ENCODE measurements at places on chromosomes 5 and 9.

DNA sequence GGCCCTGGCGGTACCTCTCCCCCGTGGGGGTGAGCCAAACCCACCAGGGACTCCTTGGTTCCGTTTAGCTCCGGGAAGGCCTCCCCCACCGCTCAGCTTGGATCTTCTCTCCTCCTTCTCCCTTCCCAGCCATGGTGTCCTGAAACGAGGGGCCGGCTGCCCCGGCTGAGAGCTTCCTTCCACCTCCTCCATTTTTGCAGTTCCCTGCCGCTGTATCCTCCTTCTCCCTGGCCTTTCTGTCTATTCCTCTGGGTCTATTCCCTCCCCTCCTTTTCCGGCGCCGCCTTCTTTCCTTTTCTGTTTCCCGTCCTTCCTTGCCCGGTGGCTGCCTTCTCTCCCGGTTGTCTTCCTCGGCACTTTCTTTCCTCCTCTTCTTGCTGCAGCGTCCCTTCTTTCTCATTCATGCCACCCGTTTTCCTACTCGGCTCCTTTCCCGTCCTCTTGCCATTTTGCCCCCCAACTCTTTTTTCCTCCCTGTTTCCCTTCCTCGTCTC lies 110.4 kb downstream of the LIFR start:
- DNase-seq, result no peak

- no peak for DNase-seq
Observed at GRCh38 chr5:103758996-103759395, 196.4 kb upstream of the NUDT12 start.

DNA sequence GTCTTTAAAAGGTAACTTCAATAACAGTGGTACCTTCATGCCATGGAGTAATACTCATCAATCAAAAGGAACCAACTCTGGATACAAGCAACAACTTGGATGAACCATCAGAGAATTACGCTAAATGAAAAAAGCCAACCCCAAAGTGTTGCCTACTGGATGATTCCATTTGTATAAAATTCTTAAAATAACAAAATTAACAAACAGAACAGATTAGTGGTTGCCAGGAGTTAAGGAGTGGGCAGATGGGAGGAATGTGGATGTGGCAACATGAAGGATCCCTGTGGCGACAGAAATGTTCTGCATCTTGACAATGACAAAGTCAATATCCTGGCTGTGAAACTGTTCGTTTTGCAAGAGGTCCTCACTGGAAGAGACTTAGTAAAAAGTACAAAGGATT lies 50.5 kb downstream of the SPTLC1 start:
- DNase-seq, result peak; percentile 78

DNA sequence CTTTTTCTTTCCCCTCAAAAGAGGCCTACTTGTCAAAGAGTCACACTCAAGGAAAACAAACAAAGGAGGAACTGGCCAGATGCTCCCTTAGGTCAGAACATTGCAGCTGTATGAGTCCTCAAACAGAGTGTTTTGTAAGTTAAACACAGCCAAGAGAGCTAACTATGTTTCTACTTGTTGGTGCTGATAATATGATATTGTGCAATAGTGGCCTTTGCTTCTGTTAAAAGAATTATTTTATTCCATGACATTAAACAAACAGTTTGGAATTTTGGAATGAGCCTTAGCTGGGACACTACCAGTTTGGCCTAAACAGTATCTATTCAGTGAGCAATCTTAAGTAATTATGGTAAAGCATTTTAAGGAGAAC lies 56.0 kb upstream of the TPD52L3 start:
- peak; percentile 28 for DNase-seq

GRCh38 chr5:142013734-142014521 lies 1.1 kb upstream of the GNPDA1 start:
- no peak for DNase-seq

DNA sequence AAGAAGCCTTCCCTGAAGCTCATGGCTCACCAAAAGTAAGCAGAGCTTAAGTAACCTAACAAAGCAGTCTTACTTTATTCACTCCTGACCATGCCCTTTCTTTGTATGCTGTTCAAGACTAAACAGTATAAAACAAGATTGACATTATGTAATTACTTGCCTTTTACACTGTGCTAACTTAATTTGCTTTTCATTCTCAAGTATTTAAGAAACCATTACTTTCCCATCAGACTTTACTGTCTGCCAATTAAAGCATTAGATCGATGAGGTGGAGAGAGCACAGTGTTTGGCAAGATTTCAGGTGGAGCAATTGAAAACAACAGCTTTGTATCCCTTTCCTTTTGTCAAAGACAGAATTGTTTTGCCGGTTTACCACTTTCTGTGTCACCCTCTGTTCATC lies 98.2 kb downstream of the RORB start:
- DNase-seq, result no peak

DNA sequence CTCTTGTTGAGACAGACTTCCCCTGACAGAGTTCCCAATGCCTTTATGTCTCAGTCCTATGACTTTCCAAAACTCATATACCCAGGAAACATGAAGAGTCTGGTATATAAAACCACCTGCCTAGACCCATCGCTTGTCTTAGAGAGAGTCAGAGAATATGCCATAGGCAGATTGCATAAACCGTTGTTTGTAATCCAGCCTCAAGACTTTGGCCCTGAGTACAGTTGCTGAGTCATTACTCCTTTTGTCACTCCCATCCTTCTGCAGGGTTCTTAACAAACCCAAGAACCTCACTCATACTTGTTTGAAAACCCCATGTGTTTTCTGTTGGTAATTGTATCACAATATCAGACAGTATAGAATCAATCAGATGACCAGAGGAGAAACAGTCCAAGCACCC lies 616.3 kb downstream of the SLCO4C1 start:
- DNase-seq, result no peak

- DNase-seq, result no peak
Observed at GRCh38 chr5:157568222-157568621, 7.4 kb downstream of the ADAM19 start.

- DNase-seq, result no peak
Observed at GRCh38 chr9:100014846-100015245, 84.0 kb downstream of the ERP44 start.

DNA sequence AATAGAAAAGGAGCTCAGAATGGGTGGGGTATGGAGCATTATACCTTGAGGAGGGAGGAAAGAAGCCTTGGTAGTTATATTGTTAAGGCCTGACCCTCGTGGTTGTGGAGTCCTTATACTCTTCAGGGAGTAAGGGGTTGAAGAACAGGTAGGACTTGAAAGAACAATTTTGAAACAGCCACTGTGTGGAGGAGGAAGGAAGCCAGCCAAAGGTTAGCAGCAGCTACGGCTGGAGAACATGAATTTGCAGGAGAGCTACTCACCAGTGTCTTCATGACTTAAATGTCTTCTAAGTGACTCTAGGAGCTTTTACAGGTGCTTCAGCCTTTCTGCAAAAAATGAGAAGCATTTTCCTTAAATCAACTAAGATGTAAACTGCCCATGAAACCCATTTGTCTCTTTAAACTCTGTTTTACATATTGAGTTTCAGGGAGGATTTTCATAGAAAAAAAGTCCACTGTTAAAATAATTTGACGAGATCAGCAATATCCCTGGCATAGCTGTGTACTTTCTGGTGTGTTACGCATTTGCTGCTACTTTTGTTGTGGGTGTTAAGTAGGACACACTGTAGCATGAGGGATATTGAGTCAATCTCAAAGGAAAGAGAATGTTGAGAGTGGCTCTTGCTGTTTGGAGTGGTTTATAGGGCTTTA lies 110.6 kb upstream of the ELL2 start:
- no peak for DNase-seq

DNA sequence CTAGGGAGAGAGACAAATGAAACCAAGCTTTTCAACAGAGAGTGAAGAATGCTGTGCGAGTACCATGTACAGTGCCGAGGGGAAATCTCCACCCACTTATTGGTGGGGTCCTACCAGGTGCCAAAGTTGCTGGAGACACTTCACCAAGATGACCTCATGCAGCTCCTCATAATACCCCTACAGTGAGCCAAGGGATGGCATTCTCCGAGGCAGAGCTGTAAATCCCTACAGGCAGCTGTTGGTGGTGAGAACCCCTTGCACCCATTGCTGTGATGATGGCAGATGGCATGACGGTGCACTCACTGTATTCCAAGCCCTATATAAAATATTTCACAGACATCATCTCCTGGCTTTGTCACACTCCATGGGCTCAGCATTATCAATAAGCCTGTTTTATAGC lies 464.9 kb downstream of the SPOCK1 start:
- no peak for DNase-seq

GRCh38 chr9:134123764-134124128 lies 12.1 kb upstream of the WDR5 start:
- DNase-seq, result no peak

GRCh38 chr9:5671711-5672353 lies 42.9 kb downstream of the RIC1 start:
- DNase-seq, result no peak

- DNase-seq, result peak; percentile 16
Observed at GRCh38 chr5:106827061-106827460, 843.7 kb downstream of the EFNA5 start.

GRCh38 chr5:10077791-10078545 lies 171.7 kb downstream of the ATPSCKMT start:
- DNase-seq, result peak; percentile 87

DNA sequence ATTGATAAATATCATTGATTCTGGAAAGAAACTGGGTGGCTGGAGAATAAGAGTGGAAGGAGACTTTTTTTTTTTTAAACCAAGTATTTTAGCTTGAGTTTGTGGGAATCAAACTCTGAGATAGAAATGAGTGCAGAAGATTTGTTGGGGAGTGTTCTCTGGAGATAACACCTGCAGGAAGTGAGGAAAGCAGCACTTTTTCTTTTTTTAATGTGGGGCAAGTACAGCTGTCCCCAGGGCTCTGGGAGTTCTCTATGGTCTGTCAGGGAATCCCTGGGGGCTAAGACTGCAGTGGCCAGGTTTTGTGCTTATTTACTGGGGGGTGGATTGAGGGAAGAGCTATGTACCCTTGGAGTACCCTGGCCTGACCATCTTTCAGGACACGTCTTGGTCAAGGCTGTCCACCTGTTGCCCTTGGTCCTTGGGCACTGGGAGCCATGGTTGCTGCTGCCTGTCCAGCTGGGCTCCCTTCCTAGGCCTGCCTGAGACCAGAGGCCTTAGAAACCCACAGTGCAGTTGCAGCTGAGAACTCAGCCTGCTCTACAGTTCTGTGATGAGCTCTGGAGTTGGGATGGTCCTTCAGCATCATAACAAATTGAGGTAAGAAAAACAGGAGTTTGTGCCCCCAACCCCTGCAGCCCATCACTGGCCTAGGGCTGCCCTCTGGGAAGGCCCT lies 85.8 kb downstream of the PHAX start:
- DNase-seq, result no peak

DNA sequence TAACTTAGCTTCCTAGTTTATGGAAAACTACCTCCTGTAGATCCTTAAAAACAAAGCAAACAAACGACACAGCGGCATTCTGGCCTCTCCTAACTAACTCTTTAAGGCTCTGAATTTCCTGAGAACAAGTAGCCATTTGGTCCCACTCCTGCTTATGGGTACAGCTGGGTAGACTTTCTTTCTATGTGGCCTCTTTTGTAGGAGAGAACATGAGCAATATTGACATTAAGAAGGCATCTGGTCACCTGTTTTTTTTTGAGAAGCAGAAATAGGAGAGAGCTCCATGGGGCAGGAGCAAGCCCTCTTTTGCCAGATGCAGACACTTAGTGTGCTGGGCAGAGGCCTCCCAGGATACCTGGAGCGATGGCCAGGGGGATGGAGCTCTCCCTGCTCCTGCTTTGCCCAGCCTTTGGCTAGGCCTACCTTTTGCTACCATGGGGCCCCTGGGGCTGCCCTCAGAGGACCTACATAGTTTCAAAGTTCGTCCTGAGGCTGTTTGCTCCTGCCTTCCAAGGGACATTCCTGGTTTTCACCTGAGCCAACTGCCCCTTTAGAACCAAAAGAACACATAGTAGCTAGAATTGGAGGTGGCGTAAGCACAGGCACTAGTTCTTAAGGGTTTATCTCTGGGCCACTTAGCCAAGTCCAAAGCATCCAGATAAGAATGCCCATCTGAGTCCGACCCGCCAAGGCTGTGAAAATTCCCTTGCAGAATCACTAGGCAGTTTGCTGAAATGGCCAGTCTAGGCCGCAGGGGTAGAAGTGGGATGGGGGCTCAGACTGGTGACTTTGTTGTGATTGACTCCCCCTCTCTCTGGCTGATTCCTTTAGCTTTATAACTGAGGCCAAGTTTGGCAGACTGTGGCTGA lies 2.4 kb upstream of the STC2 start:
- DNase-seq, result no peak

DNA sequence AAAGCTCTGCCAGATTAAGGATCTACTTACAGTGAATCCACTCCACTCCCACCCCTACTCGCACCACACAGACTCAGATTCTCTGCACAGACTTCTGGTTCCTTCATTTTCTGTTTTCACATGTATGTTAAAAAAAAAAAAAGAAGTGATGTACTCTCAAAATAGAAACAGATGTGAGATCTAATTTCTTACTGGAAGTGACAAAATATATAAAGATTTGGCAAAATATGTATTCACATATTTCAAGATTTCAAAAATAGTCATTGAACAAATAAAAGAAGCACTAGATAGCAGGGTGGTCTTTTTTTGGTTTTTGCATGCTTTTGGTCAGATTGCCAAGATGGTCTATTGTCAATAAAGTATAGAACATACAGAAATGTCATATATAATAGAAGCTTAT lies 379.2 kb downstream of the TMEM167A start:
- DNase-seq, result no peak

- no peak for DNase-seq
Observed at GRCh38 chr5:147547730-147548129, 37.9 kb upstream of the DPYSL3 start.

- DNase-seq, result no peak
Observed at GRCh38 chr9:85594316-85594715, 147.4 kb downstream of the AGTPBP1 start.

- no peak for DNase-seq
Observed at GRCh38 chr5:158819095-158819494, 280.6 kb downstream of the EBF1 start.

- no peak for DNase-seq
Observed at GRCh38 chr9:21314152-21314551, 9.0 kb upstream of the IFNA5 start.

GRCh38 chr5:91170266-91170665 lies 212.9 kb downstream of the ARRDC3 start:
- DNase-seq, result no peak

DNA sequence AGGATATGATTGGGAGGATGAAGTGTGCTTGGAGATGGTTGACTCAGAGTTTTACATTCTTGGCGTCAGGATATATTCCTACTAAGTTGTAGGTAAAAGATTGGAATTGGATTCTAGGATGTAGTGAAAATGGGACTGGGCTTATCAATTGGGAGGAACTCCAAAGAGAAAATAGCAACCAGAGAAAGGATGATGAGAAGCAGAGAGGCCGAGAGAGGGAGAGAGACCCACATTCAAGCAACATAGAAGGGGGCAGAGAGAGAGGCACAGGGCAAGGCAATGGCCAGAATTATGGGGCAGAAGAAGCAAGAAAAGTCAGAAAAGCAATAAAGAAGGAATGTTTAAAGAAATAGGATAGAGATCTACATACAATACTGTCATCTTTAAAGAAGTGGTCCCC lies 217.9 kb upstream of the ACTBL2 start:
- no peak for DNase-seq

DNA sequence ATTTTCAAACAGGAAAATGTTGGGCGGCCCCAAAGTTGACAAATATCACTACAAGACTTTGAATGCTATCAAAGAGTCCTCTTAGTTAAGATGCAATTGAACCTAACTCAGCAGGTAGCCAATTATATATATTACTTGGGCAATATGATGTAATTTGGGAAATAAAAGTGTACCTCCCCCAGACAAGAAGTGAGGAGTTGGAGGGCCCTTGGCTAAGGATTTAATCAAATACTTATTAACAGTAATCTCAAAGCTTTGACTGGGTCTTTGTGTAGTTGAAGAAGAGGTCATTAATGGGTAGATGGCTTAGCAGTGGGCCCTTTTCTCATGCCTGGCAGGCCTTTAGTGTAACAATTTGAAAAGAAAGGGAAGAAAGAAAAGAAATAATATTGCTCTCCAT lies 599.0 kb downstream of the CSNK1G3 start:
- no peak for DNase-seq

All from AG04449 (cell line).